Jurkat, Clone E6-1 (cell line): ENCODE measurements at places on chromosomes 13 and 19.

GRCh38 chr19:54434112-54434872, 14.7 kb upstream of the LENG8 start:
- DNase-seq, result no peak

DNA sequence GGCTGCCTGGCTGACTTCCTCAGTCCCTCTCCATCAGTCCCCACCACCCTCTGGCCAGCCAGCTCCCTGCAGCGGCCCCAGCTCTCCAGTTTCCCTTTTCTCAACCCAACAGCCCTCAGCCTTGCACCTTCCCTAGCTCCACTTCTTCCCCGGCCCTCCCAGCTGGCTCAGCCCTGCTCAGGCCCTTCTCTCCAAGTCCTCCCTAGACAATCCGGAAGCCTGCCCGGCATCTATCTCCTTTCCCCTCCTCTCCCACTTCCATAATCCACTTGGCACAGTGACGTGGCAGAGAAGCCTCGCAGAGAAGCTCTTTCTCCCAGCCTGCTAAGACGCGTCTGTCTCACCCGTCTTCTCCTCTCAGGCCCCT, 1.1 kb downstream of the UBXN6 start:
- DNase-seq, result no peak

GRCh38 chr13:45601680-45602079, 13.9 kb downstream of the ERICH6B start:
- no peak for DNase-seq

GRCh38 chr19:9757544-9758501, 10.7 kb downstream of the ZNF846 start:
- no peak for DNase-seq

- no peak for DNase-seq
These were observed 2134.7 kb downstream of the PCDH9 start for GRCh38 chr13:65095161-65096082.

GRCh38 chr19:30393046-30393445, 20.9 kb downstream of the ZNF536 start:
- DNase-seq, result peak; percentile 12

DNA sequence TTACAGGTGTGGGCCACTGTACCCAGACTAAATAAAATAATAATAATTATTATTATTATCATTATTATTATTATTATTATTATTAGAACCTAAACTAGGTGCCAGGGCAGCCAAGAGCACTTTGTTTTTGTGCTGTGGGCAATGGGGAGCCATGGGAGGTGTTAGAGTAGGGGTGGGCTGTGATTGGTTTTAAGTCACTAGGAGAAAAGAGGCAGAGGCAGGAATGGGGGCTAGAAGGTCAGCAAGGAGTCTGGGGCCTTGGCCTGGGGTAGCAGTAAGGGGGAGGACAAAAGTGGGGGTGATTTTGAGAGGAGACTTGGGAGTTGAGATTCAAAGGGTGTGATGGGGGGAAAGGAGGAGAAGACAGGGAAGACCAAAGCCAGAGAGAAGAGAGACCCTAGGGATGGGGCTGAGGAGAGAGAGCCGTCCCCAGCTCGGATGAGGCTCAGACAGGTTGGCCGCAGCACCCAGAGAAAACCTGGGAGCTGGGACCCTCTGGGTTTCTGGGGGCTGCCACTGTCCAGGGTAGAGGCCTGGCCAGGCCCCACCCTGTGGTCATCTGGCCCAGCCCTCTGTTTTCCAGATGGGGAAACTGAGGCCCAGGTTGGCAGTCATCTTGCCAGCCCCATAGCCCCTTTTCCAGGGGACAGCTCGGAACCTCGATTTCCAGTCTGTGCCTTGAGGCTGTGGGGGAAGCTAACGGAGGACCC, 17.8 kb upstream of the BTBD2 start:
- no peak for DNase-seq

DNA sequence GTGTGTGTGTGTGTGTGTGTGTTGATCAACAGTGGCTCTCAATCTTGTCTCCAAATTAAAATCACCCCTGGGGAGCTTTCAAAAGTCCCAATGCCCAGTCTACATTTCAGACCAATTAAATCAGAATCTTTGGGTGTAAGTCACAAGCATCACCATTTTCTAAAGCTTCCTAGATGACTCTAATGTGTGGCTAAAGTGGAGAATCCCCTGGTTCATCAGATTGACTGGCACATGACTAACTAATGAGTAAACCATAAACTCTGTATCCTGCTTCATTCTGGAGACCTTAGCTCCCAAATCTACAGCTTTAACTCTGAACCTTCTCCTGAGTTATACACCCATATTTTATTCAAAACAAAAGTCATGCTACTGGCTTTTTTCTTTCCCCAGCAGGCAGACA, 131.3 kb downstream of the SUCLA2 start:
- DNase-seq, result no peak

- no peak for DNase-seq
These were observed 3.6 kb downstream of the LTBP4 start for GRCh38 chr19:40604647-40605215.

- peak; percentile 60 for DNase-seq
These were observed 14.5 kb upstream of the SIGLEC14 start for GRCh38 chr19:51660975-51661600.

DNA sequence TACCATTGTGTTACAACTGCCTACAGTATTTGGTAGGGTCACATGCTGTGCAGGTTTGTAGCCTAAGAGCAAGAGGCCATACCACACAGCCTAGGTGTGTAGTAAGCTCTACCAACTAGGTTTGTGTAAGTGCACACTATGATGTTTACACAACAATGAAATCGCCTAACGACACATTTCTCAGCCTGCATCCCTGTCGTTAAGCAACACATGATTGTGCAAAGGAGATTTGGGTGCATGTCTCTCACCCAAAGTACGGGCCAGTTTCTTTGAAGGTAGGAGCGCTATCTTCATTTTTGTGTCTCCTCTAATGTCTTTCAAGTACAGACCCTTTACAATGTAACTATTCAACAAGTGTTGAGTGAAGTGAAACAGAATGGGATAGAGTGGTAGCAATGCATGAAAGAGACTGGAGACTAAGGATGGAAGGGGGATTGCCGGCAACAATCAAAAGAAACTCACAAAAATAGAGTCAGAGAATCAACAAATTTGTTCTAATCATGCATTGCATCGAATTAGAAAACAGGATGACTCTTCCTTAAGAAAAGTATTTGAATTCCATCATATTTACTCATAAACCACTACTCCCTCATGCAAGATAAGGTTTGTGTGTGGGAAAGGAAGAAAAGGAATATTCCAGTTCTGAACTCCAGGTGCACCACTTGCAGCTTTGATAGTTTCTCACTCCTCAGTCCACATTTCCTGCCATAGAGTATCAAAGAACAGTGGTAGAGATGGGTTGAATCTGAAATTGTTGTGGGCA, 60.2 kb upstream of the TNFRSF19 start:
- no peak for DNase-seq
